ENCODE measurements at places on chromosomes 7 and 10. TPM values are rescaled to one million over a fixed set of nuclear protein-coding genes. Genes with fewer than 3 reads are reported as not detected.
A peak's percentile ranks its signal among the peaks of the same experiment; 100 is the strongest.

- no peak for DNase-seq
- no peak overlapping the region for H3K4me3 ChIP-seq
- no peak overlapping the region for H3K27ac ChIP-seq
- H3K4me1 ChIP-seq = no peaks in the 10 kb centered on the region
- no peaks in the 10 kb centered on the region for H3K36me3 ChIP-seq
These were observed 8.4 kb upstream of the C10orf71 start for GRCh38 chr10:49290607-49291006.

The AEBP1 gene
- 0.18 TPM for polyA plus RNA-seq

DNA sequence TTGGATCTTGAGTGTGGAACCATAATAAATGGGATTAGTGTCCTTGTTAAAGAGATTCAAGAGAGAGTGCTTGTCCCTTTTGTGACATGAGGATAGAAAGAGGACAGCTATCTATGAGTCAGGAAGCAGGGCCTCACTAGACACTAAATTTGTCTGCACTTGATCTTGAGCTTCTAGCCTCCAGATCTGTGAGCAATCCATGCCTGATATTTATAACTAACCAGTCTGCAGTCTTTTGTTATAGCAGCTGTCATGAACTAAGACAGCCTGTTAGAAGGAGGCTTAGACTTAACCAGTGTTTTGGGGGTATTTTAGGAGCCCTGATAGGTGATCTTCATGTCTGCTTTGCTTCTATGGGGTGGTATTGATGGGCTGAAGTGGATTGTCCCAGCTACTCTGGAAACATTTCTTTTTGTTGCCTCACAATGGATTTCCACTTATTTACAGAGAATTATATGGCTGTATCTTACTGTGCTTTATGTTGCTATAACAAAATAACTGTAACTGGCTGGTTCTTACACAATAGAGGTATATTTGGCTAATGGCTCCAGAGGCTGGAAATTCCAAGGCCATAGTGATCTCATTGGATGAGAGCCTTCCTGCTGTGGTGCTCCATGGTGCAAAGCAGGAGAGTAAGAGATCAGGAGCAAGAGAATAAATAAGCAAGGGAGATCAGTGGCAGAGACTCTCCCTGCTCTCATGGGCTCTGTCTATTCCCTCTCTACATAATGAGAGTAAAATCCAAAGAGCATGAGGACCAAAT, 23.4 kb upstream of the AKR1C3 start:
- DNase-seq = no peak
- no peaks in the 10 kb centered on the region for H3K27me3 ChIP-seq
- peak overlapping the region; percentile 63 for H3K27ac ChIP-seq
- peaks cover 14% of the 10 kb centered on the region for H3K4me1 ChIP-seq

DNA sequence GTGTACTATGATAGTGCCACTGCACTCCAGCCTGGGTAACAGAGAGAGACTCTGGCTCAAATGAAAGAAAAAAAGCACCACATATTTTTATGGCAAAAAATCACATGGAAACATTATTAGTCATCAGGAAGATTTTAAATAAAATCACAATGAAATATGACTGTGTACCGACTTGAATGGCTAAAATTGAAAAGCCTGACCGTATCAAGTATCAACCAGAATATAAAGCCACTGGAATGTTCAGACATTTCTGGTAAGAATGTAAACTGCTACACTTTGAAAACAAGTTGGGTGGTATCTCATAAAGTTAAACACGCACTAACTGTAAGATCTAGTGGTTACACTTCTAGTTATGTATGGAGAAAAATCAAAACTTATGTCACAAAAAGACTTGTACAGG, 306.7 kb upstream of the MBL2 start:
- H3K4me1 ChIP-seq = no peaks in the 10 kb centered on the region
- H3K4me3 ChIP-seq = no peak overlapping the region
- H3K36me3 ChIP-seq = no peaks in the 10 kb centered on the region
- H3K27ac ChIP-seq = no peak overlapping the region
- H3K27me3 ChIP-seq = no peaks in the 10 kb centered on the region

The POT1 gene
- 23.8 TPM for polyA plus RNA-seq

The ORC5 gene
- 13.5 TPM for polyA plus RNA-seq

DNA sequence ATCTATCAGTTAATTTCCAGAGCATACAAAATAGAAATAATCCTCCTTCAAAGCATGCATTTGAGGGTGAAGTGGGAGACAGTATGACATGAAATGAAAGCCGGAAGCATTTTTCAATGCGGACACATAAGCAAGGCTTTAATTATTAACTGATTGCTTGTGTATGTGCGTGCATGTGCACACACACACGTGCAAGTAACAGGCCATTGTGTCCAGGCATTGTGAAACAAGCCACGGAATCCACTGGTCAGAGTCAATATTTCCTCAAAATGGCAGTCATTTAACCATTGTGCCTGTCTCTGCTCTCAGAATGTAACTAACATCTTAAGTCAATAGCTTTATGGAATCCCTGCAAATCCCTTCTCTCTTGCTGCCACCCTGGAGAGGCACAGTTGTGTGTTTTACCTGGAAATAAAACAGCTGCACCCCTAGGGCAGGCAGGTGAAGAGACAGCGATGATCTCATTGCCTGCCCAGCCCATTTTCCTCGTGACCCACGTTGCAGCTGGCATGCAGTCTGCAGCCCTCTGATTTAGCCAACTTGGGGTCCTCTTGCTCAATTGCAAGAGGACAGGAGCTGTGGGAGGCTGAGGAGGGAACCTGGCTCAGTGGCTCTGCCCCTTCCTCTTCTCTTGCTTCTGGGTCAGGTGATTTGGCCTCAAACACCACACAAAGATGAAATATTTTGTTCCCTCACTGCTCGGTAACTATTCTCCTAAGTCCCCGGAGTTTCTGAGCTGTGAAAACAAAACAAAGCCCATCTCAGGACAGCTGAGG, 500.9 kb upstream of the ZMIZ1 start:
- H3K36me3 ChIP-seq = no peaks in the 10 kb centered on the region
- H3K4me3 ChIP-seq = no peak overlapping the region
- no peak for DNase-seq

DNA sequence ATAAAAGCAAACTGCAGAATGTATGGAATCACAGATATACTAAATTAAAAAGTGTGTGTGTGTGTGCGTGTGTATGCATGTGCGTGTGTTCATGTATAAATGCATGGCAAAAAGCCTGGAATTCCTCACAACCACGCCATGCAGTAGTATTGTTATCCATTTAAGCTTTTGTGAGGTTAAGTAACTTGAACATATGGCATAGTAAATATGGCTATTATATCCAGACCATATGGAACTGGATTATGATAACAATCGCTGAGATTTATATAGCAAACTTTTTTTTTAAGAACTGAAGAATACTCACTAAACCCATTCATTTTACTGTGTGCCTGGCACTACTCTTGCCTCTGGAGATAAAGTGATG, 22.3 kb upstream of the NANOS1 start:
- no peak overlapping the region for H3K4me3 ChIP-seq
- H3K36me3 ChIP-seq = no peaks in the 10 kb centered on the region
- H3K27me3 ChIP-seq = no peaks in the 10 kb centered on the region
- no peak overlapping the region for H3K27ac ChIP-seq

The WNT8B gene
- not detected for polyA plus RNA-seq

The VSTM4 gene
- polyA plus RNA-seq = not detected

- H3K36me3 ChIP-seq = no peaks in the 10 kb centered on the region
- H3K27me3 ChIP-seq = no peaks in the 10 kb centered on the region
- no peak overlapping the region for H3K4me3 ChIP-seq
- no peak for DNase-seq
These were observed 176.3 kb downstream of the PKD1L1 start for GRCh38 chr7:47771990-47772360.

DNA sequence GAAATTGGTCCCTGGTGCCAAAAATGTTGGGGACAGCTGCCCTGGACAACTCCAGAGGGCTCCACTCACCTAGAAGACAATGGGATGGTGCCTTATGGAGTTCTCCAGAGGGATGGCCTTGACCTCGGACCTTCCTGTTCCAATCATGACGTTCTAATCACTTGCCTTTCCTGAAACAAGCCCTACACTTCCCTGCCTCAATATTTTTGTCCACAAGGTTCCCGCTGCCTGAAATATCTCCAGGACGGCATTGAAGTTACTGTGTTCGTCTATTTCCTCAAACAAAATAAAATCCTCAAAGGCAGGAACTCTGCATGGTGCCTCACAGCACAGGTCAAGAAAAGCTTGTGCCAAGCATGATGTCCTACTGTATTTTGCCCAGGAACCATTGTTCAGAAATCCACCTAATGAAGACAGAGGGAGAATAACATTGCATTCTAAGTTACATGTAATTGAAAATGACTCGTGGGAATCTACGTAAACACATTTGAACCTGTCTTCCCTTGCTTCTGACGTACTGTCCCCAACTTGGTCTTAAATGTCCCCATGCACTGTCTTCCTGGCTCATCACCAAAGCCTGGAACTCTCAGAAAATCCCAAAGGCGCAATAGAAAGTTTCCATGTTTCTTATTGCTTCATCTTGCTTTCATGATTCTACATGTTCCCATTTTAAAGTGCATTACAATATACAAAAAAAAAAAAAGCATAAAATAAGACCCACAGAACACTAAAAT, 342.3 kb upstream of the NRP1 start:
- no peak overlapping the region for H3K4me3 ChIP-seq
- H3K4me1 ChIP-seq = no peaks in the 10 kb centered on the region
- H3K36me3 ChIP-seq = no peaks in the 10 kb centered on the region
- no peaks in the 10 kb centered on the region for H3K27me3 ChIP-seq

- DNase-seq = no peak
- no peak overlapping the region for H3K27ac ChIP-seq
- H3K4me1 ChIP-seq = peaks cover 6% of the 10 kb centered on the region
- H3K4me3 ChIP-seq = no peak overlapping the region
- no peaks in the 10 kb centered on the region for H3K27me3 ChIP-seq
- no peaks in the 10 kb centered on the region for H3K36me3 ChIP-seq
These were observed 8.6 kb upstream of the CALML3 start for GRCh38 chr10:5515948-5516761.

- H3K27me3 ChIP-seq = no peaks in the 10 kb centered on the region
- no peak overlapping the region for H3K4me3 ChIP-seq
- peak; percentile 11 for DNase-seq
These were observed 39.5 kb downstream of the RSU1 start for GRCh38 chr10:16777473-16778370.

DNA sequence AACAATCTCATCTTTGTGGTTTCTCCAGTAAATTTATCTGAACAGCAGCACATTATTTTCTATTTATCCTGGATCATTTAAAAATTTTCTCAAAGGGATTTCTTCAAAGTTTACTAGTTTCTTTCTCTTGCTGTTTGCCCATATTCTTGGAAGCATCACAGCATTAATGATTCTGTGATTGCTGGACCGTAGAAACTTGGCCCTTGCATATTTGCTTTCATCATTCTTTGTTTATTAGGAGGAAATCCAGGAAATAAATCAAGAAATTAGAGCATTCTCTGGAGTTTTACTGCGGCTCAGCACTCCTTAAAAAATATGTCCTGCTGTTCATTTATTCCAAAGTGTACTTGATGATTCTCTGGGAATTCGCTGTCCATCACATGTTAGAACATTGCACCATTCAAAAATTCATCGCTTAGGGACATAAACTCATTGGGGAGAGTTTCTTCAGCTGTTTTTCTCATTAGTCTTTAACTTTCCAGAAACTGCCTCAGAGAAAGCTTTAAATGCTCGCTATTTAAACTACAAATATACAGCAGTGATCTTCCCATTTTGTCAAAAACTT, 264.0 kb upstream of the CDC14C start:
- H3K27me3 ChIP-seq = no peaks in the 10 kb centered on the region
- no peak overlapping the region for H3K4me3 ChIP-seq
- no peaks in the 10 kb centered on the region for H3K4me1 ChIP-seq

DNA sequence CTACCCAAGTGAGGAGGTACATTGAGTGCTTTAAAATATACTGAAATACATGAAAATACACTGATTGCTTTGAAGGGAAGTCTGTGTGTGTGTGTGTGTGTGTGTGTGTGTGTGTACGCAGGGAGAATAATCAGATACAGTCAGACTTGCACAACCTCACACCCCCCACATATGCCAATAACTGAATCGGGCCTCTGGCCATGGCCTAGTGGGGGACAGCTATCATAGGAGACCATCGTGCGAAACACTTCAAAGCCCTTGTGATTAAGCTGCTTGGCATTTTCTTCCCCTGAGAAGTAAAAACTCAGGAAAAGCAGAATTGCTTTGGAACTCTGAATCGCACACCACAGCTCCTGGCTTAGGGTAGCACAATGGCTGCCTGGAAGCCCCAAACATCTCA, 135.1 kb downstream of the C10orf105 start:
- H3K4me3 ChIP-seq = no peak overlapping the region
- no peaks in the 10 kb centered on the region for H3K4me1 ChIP-seq
- H3K27me3 ChIP-seq = peaks cover 2% of the 10 kb centered on the region
- H3K36me3 ChIP-seq = no peaks in the 10 kb centered on the region
- H3K27ac ChIP-seq = no peak overlapping the region
- no peak for DNase-seq

DNA sequence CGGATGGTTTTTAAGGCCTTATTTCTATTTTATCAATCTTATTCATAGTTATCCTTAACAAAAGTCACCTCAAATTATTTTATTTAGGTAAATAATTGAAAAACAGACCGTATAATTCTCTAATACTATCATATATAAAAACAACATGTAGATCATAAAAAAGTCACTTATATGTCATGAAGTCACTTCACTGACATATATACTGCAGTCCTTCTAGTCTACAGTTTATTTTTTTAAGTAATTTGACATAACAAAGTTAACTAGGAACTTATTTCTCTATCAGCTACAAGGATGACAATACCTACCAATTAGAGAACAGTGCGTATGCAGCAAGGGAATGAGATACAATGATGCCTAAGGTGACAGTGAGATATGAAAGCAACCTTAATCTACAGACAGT, 26.2 kb downstream of the JMJD1C start:
- peaks cover 29% of the 10 kb centered on the region for H3K4me1 ChIP-seq
- no peak for DNase-seq
- no peaks in the 10 kb centered on the region for H3K27me3 ChIP-seq
- peaks cover 2% of the 10 kb centered on the region for H3K36me3 ChIP-seq
- no peak overlapping the region for H3K4me3 ChIP-seq

DNA sequence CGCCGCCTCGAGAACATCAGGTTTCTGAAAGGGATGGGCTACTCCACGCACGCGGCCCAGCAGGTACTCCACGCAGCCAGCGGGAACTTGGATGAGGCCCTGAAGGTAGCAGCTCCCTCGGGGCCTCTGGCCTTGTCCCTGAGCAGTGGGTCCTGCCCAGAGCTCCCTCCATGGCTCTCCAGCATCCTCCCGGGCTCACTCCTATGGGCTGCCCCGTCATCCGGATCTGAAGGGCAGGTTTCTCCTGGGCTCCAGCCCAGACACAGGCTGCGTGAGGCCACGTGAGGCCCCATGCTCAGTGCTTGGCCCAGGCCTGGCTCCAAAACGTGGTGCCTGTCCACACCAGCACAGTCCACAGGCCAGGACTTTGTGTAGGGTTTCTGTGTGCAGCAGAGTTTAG, 32.5 kb downstream of the NUB1 start:
- H3K27ac ChIP-seq = no peak overlapping the region
- DNase-seq = no peak
- no peaks in the 10 kb centered on the region for H3K4me1 ChIP-seq
- H3K27me3 ChIP-seq = no peaks in the 10 kb centered on the region
- H3K4me3 ChIP-seq = no peak overlapping the region

DNA sequence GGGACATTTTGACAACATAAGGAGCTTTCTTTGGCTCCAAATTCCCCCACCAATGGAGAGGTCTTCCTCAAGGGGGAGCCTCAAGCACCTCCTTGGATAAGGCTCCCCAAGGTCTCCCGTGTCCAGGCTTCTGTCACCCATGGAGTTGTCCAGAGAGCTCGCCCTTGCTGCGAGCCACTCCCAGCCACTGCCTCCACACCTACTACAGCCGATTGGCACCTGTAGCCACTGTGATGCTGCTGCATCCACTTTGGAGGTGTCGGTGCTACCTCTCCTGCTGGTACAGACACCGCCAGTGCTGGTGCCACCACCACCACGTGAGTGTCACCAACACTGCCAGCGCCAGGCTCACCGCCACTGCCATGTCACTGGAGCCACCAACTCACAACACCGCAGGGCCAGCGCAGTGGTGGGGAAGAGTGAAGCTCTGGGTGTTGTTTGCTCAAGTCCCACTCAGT, 22.1 kb upstream of the ENO4 start:
- H3K36me3 ChIP-seq = no peaks in the 10 kb centered on the region
- H3K4me1 ChIP-seq = no peaks in the 10 kb centered on the region
